ENCODE measurements at places on chromosomes 4 and X.

- DNase-seq: no peak
Measured at GRCh38 chr4:1887052-1887451, 15.9 kb downstream of the NSD2 start.

- peak; percentile 24 for DNase-seq
Measured at GRCh38 chr4:47349326-47349725, 114.2 kb downstream of the COMMD8 start.

GRCh38 chr4:149784018-149784417 lies 31.6 kb downstream of the IQCM start:
- no peak for DNase-seq

DNA sequence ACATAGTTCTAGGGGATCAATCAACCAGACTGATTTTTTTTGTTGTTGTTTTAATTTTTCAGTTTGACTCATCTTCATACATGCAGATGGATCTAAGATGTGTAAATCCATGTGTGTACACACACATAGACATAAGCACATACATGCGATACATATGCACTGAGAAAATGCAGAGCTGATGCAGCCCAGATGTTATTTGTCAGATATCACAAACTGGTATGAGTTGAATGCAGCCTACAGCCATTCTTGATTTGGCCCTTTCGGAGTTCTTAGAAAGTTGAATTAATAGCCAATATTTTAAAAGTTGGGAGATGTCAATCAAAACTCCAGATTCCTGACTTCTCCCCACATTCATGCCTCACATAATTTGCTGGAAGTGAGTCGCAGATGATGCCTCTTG lies 180.4 kb downstream of the SPATA18 start:
- DNase-seq: no peak

DNA sequence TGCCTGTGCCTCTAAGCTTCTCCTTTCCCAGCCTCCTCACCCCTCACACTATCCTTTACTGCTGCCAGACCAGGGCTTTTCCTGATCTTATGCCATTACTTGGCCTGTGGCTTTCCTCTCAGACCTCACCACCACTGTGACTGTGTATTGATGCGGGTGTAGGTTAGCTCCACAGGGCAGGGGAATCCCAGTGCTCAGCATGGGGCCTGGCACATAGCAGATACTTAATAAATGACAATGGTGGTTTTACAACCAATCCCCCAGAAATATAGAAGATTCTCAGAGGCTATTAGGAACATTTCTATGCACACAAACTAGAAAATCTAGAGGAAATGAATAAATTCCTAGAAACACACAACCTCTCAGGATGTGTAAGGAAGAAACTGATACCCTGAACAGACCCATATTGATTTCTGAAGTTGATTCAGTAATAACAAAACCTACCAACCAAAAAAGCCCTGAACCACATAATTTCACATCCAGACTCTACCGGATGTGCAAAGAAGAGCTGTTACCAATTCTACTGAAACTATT lies 129.6 kb upstream of the QRFPR start:
- no peak for DNase-seq

DNA sequence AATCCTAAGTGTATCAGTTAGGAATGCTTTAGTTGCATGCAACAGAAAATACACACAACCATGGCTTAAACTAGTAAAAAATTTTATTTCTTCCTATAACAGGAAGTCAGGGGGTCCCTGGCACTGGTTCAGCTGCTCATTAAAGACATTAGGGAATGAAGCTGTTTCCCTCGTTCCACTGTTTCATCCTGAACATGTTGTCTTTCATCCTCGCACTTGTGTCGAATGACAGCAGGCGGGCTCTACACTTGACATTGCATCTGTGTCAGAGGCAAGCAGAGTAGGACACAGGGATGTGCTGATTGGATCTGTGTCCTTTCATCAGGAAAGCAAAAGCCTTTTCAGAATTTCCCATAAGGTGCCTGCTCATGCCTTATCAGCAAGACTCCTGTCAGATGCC lies 22.8 kb upstream of the C1QTNF7 start:
- no peak for DNase-seq

- DNase-seq: no peak
Measured at GRCh38 chr4:16694173-16694883, 204.1 kb downstream of the LDB2 start.

- DNase-seq: no peak
Measured at GRCh38 chr4:120062663-120063195, 3.9 kb downstream of the MAD2L1 start.

- peak; percentile 8 for DNase-seq
Measured at GRCh38 chr4:47462799-47463234, 685 bp downstream of the COMMD8 start.

- DNase-seq: no peak
Measured at GRCh38 chr4:173214231-173214630, 45.6 kb downstream of the GALNT7 start.

GRCh38 chr4:128347175-128347868 lies 59.7 kb upstream of the PGRMC2 start:
- peak; percentile 94 for DNase-seq

- no peak for DNase-seq
Measured at GRCh38 chrX:72009731-72010130, 99.1 kb downstream of the NHSL2 start.

DNA sequence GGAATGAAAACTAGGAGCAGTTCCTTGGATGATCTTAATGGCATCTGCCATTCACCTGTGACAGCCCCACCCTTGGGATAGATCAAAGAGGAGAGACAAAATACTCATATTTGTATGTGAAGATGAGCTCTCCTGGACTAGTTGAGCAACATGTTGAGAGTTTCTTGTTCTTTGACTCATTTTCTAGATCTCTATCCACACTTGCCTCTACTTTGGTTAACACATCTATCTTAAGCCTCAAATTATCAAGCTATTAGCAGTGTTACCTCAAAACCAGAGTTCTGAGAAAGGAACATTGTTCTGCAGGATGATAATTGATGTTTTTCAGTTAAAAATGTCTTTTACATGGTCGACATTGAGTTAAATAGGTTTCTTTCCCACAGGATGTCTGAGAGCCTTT lies 94.2 kb upstream of the TEX13D start:
- no peak for DNase-seq

- peak; percentile 53 for DNase-seq
Measured at GRCh38 chrX:134538316-134538715, 78.4 kb downstream of the HPRT1 start.

DNA sequence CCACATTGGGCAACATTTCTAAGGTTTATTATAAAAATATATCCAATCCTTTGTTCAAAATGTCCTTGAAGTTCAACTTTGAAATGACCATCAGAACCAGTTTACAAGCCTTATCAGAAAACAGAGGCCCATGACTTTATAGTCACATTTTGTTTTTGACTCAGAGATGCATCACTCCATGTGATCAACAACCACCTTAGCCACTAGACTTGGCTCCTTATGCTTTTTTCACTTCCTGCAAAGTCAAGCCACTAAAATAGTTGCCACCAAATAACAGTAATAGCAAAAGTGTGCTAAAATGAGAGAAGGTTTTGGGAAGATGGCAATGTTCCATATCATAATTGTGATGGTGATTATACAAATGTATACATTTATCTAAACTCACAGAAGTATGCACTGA lies 181.7 kb downstream of the MAML3 start:
- no peak for DNase-seq

DNA sequence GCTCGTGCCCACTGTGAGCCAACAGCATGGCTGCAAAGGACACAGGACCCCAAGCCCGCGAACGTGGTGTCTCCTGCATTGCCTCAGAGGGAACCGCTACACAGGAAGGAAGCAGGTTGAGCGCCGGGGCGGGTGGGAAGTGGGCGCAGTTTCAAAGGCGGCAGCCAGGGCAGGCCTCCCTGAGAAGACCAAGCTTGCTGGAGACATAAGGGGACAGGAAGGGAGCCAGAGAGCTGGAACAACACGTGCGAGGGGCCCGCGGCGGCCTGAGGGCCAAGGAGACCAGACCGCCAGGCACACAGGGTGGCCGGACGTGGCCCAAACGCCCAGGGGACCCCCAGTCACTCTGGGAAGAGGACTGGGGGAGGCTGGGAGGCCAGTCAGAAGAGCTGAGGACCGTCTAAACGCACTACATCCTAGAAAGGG lies 32.0 kb downstream of the CTBP1 start:
- DNase-seq: no peak

DNA sequence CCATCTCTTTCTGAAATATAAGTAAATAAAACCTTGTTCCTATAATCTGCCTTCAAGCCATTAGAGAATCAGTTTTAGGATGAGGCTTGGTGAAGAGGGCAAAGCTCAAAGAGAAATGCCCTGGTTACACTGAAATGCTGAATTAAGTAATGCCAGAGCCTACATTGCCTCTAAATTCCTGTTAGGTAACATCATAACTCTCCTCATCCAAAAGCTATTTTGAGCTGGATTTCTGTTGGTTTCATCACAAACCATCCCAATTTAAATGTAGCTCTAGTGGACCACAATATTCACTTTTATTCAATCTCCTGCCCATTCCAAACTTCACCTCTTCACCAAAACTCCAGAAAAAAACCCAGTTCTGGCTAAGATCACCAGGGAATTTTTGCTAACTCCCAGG lies 1319.7 kb upstream of the TENM3 start:
- no peak for DNase-seq

- no peak for DNase-seq
Measured at GRCh38 chr4:184420881-184421416, 53.4 kb downstream of the IRF2 start.

DNA sequence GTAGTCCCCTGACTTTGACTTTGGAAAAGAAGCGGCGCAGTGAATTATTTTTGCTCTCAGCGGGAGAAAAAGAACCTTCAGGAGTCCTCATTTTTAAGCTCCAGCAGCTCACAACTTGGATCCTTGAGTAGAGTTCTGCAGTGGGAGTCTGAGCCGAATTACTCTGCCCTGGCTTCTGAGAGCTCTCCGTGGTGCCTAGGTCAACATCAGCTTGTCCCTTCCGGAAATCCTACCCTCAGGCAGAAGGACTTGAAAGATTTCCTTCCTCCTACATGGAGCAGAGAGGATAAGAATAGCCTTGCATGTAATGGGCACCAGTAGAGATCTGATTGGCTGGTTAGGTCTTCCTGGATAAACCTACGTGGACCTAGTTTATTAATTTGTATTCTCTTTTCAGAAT lies 549.7 kb upstream of the TENM3 start:
- DNase-seq: no peak

DNA sequence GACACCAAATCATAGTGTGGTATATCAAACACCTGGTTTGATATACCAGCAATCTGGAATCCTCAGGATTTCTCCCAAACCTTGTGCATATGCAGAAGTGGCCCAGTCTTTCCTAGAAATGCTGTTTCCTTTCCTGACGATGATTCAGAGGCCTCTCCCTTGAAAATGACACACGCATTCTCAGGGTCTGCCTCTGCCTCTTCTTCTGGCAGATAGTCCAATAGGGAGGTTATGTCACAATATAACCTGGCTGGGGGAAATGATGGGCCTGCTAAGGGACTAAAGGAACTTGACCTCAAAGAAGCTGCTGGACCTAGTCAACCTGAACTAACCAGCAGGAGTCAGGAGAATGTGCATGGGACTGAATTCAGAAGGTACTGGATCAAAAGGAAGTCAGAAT lies 435.2 kb downstream of the IDS start:
- DNase-seq: no peak

DNA sequence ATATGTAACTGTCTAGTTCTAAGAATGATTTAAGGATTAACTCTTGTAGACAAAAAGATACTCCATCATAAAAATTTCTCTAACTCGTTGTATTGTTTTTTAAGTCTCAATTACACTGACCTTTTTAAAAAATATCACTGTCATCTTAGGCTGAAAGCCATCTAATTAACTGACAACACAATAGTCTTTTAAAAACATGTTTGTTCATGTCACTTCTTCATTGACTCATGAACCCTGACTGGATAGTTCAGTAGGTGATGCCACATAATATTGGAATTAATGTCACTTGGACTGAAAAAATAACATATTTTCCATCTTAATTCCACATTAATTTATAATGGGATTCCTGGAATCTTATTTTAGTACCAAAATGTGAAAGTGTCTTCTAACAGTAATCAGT lies 179.3 kb downstream of the ADGRL3 start:
- DNase-seq: no peak

- DNase-seq: no peak
Measured at GRCh38 chr4:105994841-105995501, 99.7 kb downstream of the NPNT start.

DNA sequence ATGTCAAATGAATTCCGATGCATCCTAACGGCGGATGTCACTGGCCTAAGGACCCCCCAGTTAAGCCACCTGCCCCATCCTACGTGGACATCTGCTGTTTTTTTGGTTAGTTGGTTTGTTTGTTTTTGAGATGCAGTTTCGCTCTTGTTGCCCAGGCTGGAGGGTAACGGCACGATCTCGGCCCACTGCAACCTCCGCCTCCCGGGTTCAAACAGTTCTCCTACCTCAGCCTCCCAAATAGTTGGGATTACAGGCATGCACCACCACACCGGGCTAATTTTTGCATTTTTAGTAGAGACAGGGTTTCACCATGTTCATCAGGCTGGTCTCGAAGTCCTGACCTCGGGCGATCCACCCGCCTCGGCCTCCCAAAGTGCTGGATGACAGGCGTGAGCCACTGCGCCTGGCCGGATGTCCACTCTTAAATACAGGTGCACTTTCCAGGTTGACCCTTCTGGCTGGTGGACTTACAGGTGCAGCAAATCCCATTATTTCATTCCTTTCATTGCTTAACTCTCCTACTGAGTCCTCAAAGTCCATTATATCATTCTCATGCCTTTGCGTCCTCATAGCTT lies 206.2 kb downstream of the CRLF2 start:
- no peak for DNase-seq

DNA sequence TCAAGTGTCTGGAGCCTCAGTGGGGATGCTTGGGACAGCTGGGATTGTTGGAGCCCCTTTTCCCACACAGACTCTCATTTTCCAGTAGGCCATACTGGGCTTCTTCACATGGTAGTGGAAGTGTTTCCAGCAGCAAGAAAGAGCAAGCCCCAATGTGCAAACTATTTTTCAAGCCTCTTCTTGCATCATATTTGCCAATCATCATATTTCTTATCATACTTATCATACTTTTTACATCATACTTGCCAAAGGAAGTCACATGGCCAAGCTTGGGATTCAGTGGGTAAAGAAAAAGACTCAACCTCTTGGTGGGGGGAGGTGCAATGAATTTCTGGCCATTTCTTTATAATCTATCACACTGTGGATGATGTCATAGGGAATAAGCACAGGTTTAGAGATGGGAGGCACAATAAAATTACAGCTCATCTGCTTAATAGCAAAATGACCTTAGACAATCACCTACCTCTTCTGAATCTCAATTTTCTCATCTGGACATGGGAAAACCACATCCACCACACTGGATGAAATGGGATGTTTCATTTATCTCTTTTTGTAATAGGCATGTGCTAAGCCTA lies 174.2 kb downstream of the MID1IP1 start:
- no peak for DNase-seq

- DNase-seq: no peak
Measured at GRCh38 chr4:152643153-152644035, 36.4 kb downstream of the TMEM154 start.

DNA sequence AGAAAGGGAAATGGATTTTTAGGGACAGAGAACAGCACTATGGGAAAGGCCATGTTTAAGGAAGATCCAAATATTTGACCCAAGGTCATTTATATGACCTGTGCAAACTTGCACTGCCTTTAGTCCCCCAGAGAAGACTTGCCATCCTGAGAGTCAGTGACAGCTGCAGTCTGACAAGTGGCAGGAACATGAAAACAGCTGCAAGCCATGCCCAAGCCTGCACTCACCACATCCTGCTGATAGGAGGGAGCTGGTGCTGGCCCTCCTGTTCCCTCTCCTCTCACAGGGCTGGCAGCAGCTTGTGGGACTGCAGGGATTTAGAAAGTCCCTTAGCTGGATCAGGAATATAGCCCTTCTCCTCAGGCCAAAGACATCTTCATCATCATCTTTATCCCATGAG lies 187.7 kb downstream of the RAP1GDS1 start:
- DNase-seq: peak; percentile 60
